ENCODE measurements at places on chromosomes 6 and 20. TPM values are rescaled to one million over a fixed set of nuclear protein-coding genes. Genes with fewer than 3 reads are reported as not detected.

RIPOR3 gene
- 13.2 TPM for total RNA-seq

APOM gene
- total RNA-seq: 0.28 TPM

NFATC2 gene
- total RNA-seq: 0.19 TPM

SIRPA gene
- 9.9 TPM for total RNA-seq

SOX18 gene
- total RNA-seq: 0.19 TPM

TGM3 gene
- 0.19 TPM for total RNA-seq

CST2 gene
- 6.9 TPM for total RNA-seq

TSBP1 gene
- not detected for total RNA-seq

SMLR1 gene
- 0.19 TPM for total RNA-seq

HLA-DOA gene
- total RNA-seq: not detected

All from regular cardiac myocyte (primary cell).